ENCODE measurements at places on chromosomes 3 and 15.
A peak's percentile ranks its signal among the peaks of the same experiment; 100 is the strongest.

- no peaks in the 10 kb centered on the region for H3K36me3 ChIP-seq
Measured at GRCh38 chr15:89101302-89102193, 13.3 kb downstream of the ABHD2 start.

GRCh38 chr15:42602501-42602900 is 27.1 kb downstream of the STARD9 start:
- H3K4me3 ChIP-seq: no peak overlapping the region
- no peak for DNase-seq
- H3K4me1 ChIP-seq: no peaks in the 10 kb centered on the region
- H3K27ac ChIP-seq: no peak overlapping the region
- no peaks in the 10 kb centered on the region for H3K36me3 ChIP-seq

DNA sequence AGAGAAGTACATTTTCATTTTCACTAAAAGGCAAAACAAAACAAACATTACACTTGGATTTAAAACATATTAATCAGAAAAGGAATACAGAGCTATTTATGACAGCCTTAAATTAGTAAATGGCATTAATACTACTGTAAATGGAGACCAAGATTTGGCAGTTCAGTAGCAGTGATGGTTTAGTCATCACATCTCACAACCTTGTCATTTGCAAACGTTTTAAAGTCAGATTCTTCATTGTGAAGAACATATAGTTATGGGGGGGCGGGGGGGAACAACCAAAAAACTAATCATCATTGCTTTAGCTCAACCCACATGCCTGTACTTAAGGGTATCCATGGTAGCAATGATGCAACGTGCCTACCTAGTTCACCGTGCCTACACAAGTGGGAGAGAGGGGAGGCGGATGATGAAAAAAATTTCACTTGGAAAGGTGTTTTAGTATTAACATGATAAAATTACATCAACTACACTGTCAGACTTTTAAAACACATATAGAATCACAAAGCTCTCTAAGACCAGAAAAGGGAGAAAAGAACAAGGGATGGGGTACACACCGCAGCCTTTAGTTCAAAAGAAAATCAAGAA is 40.1 kb downstream of the DLG1 start:
- H3K27ac ChIP-seq: no peak overlapping the region
- H3K36me3 ChIP-seq: no peaks in the 10 kb centered on the region
- no peaks in the 10 kb centered on the region for H3K27me3 ChIP-seq
- no peak for DNase-seq
- no peaks in the 10 kb centered on the region for H3K4me1 ChIP-seq

GRCh38 chr3:117355566-117355965 is 646.0 kb downstream of the TUSC7 start:
- H3K27me3 ChIP-seq: no peaks in the 10 kb centered on the region
- DNase-seq: no peak
- H3K4me3 ChIP-seq: no peak overlapping the region
- no peaks in the 10 kb centered on the region for H3K36me3 ChIP-seq

DNA sequence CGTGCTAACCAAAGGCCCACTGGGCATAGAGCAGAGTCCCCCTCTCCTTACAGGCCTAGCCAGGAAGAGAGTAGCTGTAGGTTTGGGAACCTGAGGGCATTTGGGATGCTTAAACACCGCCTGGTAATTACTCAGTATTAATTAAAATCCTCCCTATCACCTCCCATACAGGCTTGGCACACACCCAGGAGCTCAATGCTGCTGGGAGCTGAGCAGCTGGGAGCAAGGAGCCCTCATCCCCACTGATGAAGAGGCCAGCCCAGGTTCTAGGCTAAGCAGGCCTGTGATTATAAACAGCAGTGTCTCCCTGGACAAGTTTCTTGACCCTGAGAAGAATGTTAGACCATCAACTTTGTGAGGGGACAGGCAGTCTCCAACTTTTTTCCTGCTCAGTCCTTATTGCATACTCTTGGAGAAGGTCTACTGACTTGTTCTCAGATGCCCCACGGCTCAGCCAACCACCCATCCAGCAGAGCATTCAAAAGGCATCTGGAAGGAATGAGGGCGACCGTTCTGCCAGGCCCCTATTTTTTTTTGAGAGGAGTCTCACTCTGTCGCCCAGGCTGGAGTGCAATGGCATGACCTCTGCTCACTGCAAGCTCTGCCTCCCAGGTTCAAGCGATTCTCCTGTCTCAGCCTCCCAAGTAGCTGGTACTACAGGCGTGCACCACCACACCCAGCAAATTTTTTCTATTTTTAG is 1.3 kb upstream of the PRKAR2A start:
- peaks cover 7% of the 10 kb centered on the region for H3K4me1 ChIP-seq
- H3K4me3 ChIP-seq: no peak overlapping the region
- H3K36me3 ChIP-seq: no peaks in the 10 kb centered on the region
- no peak overlapping the region for H3K27ac ChIP-seq
- H3K27me3 ChIP-seq: no peaks in the 10 kb centered on the region

DNA sequence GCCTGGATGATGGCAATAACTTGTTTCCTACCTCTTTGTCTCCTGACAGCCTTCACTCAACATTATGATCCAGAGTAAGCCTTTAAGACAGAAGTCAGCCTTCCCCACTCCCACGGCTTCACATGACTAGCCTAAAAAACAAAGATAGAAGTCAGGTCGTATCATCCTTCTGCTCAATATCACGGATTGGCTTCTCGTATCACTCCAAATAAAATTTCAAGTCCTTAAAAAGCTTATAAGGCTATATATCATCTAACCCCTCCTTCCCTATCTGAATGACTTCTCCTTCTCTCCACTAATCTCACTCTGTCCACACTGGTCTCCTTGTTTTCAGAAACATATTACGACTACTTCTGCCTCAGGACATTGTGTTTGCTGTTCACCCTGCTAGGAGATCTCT is 47.7 kb upstream of the AP4E1 start:
- no peaks in the 10 kb centered on the region for H3K36me3 ChIP-seq
- no peak overlapping the region for H3K27ac ChIP-seq
- no peaks in the 10 kb centered on the region for H3K4me1 ChIP-seq
- DNase-seq: no peak

- no peak overlapping the region for H3K27ac ChIP-seq
- H3K36me3 ChIP-seq: no peaks in the 10 kb centered on the region
- H3K27me3 ChIP-seq: no peaks in the 10 kb centered on the region
- no peak overlapping the region for H3K4me3 ChIP-seq
- DNase-seq: no peak
Measured at GRCh38 chr3:39128951-39129350, 21.5 kb downstream of the TTC21A start.

DNA sequence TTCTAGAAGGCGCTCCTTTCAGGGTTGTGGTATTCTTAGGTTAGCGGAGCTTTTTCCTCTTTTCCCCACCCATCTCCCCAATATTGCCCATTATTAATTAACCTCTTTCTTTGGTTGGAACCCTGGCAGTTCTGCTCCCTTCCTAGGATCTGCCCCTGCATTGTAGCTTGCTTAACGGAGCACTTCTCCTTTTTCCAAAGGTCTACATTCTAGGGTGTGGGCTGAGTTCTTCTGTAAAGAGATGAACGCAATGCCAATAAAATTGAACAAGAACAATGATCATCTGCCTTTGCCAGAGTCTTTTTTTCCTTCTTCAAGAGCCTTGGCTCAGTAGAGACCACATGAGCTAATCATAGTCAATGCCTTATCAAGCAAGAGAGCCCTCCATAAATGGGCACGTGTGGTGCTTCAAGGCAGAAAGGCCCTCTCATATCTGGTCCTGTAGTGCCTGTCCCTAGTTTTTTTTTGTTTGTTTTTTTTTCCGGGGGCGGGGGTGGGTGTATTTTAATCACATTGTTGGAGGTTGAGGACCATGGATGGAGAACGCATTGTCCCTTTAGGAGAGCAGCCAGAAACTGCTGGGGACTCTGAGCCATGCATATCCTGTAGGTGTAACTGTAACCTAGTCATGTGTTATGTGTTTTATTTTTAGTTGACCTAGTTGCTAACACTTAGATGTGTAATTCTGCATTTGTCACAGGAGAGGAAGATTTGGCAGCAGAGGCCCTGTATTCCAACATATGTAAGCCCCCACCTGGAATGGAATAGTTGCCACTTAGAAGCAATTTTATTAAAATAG is 64.7 kb upstream of the ACAD9 start:
- no peak overlapping the region for H3K4me3 ChIP-seq
- H3K27me3 ChIP-seq: no peaks in the 10 kb centered on the region
- DNase-seq: no peak
- no peaks in the 10 kb centered on the region for H3K4me1 ChIP-seq
- H3K27ac ChIP-seq: no peak overlapping the region
- peaks cover 30% of the 10 kb centered on the region for H3K36me3 ChIP-seq

GRCh38 chr3:184380185-184380626 is 352 bp downstream of the CHRD start:
- peak overlapping the region; percentile 18 for H3K27ac ChIP-seq
- no peaks in the 10 kb centered on the region for H3K36me3 ChIP-seq
- peak overlapping the region; percentile 36 for H3K4me3 ChIP-seq
- DNase-seq: no peak

DNA sequence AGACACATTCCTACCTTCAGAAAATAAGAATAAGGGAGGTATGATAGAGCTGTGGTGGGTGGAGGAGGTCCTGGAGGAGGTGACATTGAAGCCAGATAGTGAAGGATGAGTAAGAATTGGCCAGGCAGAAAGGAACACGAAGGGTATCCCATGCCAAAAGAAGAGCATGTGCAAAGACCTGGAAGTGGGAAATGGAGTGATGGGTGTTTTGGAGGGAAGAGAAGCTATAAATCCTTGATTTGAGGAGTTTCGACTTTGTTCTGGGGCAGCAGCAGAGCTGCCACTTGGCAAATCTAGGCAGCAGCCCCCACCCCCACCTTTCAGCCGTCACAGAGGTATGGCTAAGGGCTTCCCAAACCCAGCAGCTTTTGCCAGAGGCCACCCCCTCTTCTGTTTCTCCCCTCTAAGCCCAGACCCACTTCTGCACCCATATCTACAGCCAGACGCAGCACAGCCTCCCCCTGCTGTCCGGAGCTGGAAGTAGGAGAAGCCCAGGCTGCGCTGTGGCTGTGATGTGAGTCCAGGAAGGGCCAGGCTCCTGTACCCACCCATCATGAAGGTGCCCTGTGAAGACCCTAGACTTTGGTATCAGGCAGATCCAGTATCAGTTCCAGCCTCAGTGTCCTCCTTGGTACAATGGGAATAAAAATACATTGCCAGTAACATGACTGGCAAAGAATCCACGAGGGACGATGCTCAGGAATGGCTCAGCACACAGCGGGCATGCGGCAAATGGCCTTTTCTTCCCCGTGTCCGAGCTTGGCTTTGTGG is 188.7 kb upstream of the LINGO1 start:
- H3K4me3 ChIP-seq: no peak overlapping the region
- peaks cover 12% of the 10 kb centered on the region for H3K4me1 ChIP-seq
- no peak overlapping the region for H3K27ac ChIP-seq
- no peaks in the 10 kb centered on the region for H3K27me3 ChIP-seq
- no peaks in the 10 kb centered on the region for H3K36me3 ChIP-seq

GRCh38 chr3:41044523-41044922 is 154.8 kb upstream of the CTNNB1 start:
- no peaks in the 10 kb centered on the region for H3K4me1 ChIP-seq
- H3K27me3 ChIP-seq: peaks cover 17% of the 10 kb centered on the region
- no peaks in the 10 kb centered on the region for H3K36me3 ChIP-seq
- no peak for DNase-seq
- no peak overlapping the region for H3K4me3 ChIP-seq

- H3K4me1 ChIP-seq: peaks cover 7% of the 10 kb centered on the region
- no peaks in the 10 kb centered on the region for H3K36me3 ChIP-seq
- H3K27ac ChIP-seq: no peak overlapping the region
- no peak overlapping the region for H3K4me3 ChIP-seq
- no peak for DNase-seq
Measured at GRCh38 chr15:99481951-99482230, 83.9 kb upstream of the MEF2A start.

- no peaks in the 10 kb centered on the region for H3K4me1 ChIP-seq
- DNase-seq: no peak
- H3K36me3 ChIP-seq: no peaks in the 10 kb centered on the region
Measured at GRCh38 chr3:13050446-13050845, 22.8 kb downstream of the IQSEC1 start.
